HFFc6 (cell line): ENCODE measurements at places on chromosomes 4 and X.

DNA sequence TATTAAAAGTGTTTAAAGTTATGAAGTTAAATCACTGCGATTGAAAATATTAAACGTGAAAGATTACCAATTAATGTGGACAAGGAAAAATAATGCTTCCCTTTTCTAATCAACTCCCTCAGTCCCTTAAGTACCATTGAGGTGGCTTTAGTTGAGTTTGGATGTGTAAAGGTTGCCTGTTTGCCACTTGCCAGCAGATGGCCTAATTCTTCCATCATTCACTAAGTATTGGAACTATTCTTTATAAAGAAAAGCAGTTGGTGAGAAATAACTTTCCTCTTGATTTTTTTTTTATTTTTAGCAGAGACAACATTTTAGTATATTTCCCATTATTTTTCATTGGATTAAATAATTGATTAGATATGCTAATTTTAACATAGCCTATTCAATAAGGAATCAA is 295.9 kb upstream of the TACR3 start:
- no peak for DNase-seq

DNA sequence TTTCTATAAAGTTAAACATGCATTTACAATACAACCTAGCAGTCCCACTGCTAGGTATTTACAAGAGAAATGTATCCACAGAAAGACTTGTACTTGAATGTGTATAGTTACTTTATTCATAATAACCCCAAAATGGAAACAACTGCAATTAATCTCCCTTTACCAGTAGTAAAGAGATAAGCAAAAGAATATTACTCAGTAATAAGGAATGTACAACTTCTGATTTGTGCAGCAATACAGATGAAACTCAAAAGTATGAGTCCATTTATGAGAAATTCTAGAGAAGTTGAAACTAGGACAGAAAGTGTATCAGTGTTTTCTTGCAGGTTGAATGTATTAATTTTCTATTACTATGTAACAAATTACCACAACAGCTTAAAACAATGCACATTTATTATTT is 15.2 kb downstream of the USP53 start:
- DNase-seq: no peak

GRCh38 chrX:9983846-9984245 is 16.7 kb downstream of the CLDN34 start:
- DNase-seq: no peak

DNA sequence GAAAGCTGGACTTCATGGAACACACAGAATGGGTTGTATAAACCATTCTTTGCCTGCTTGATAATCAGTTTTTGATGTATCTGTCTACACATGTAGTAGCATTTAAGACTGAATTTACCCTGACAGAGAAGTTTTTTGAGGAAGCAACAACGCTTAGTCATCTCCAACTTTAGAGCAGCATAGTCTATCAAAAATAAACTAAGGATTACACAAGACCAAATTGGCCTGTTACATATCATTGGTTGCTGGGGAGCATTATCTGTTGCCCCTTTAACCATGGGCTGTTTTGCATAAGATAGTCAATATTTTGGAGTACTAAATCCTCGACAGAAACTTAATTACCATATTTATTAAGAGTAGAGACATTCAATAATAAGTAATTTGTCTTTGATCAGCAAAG is 347.4 kb downstream of the FAM47B start:
- no peak for DNase-seq

- no peak for DNase-seq
Measured at GRCh38 chr4:134627366-134627765, 425.8 kb upstream of the PABPC4L start.

DNA sequence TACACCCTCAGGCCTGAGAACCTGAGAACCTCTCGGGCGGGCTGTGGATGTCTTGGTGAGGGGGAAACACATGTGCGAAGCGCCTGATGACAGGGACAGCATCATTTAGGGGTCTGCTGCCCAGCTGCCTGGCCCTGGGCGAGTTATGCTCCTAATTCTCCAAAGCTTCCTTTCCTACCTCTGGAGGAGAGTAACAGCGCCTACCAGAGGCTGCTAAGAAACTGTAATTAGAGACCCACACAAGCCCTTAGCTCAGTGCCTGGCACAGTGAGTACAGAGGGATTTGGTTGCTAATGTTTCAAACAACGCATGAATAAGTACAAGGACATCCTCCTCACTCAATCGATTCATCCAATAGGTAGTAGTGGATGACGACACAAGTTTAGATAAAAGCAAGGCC is 40.4 kb downstream of the BCOR start:
- DNase-seq: no peak
